ENCODE measurements at places on chromosomes 2 and 18.
A peak's percentile ranks its signal among the peaks of the same experiment; 100 is the strongest.

DNA sequence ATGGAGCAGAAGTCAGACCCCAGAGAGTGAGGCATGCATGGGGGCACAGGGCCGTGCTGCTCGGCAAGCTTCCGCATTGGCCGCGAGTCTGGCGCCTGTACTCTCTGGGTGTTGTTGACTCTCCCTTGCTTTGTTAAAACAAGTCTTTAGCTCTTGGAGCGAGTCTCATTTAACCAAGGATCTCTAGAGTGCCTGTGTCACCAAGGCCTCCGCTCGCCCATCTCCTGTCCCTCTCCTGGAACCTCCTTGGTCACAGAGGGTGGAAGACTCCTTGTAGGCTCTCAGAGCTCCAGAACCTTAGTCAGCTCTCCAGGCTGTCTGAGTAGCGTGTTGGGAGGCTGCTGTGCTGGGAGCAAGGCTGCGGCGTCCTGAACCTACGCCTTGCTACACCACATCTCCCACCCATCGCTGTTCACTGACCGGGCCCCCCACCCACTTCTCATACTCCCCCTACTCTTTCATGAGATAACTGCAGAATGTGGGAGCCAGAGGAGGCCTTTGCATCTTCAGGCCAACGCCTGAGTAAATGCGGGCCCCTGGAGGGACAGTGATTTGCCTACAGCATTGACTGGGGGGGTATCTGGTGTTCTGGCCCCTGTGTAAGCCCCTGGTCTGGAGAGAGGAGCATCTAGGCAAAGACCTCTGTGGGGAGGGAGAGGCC, 66.1 kb downstream of the CIB4 start:
- no peak for DNase-seq

DNA sequence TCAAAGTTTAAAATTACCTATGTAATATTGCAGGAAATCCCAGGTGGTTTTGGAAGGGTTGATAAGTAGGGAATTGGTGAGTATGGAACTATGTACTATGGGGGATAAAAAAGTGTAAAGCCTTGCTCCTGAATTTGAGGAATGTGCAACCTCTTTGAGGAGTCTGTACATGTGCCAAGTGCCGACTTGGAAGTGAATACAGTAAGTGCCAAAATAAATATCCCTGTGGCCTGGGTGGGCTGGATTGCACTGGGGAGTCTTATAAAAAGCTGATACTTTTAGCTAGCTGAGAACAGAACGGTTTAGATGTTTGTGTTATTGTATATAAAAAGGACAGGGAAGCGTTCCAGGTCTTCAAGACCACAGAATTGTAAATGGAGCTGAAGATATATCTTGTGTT, 317.1 kb upstream of the LRRTM1 start:
- no peak for DNase-seq

DNA sequence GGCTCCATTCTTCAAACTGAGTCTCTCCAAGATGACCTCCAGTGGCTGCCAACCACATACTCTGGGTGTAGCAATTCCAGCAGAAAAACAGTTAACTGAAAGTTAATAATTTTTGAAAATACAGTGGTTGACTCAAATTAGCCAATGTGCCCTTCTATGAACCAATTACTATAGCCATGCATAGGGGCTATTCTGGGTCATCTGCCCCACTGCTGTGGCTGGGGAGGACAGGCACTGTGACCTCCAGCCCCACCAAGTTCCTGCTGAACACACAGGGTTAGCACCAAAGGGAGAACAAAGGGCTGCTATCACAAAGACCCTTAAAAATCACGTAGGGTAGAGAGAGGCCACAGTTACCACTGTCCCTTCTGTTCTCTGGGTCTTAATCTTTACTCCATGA, 123.0 kb downstream of the IRS1 start:
- no peak for DNase-seq

- DNase-seq, result no peak
These were observed 27.1 kb downstream of the RAB31 start for GRCh38 chr18:9735238-9735637.

GRCh38 chr2:11703700-11704099, 33.7 kb upstream of the NTSR2 start:
- DNase-seq, result peak; percentile 47

GRCh38 chr2:157853211-157853610, 22.9 kb downstream of the ACVR1 start:
- no peak for DNase-seq

- no peak for DNase-seq
These were observed 25.7 kb downstream of the NR4A2 start for GRCh38 chr2:156306821-156307220.

DNA sequence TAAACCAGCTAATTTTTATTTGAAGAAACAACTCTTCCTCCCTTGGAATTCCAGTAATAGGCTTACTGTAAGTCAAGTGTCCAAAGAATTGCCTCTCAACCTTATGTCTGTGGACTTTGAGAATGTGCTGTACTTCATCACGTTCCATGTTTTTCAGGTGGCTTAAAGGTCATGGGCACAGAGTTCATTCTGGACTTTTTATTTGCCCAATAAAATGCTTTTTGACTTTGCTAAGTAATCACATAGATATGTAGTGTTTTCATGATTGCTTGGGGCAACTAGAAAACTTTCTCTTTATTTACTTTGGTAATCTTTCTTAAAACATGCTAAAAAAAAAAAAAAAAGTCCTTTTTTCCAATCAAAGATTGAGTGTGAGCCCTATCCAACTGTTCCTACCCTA, 10.4 kb upstream of the DNAH7 start:
- no peak for DNase-seq
